ENCODE measurements at places on chromosomes 6 and 20.

DNA sequence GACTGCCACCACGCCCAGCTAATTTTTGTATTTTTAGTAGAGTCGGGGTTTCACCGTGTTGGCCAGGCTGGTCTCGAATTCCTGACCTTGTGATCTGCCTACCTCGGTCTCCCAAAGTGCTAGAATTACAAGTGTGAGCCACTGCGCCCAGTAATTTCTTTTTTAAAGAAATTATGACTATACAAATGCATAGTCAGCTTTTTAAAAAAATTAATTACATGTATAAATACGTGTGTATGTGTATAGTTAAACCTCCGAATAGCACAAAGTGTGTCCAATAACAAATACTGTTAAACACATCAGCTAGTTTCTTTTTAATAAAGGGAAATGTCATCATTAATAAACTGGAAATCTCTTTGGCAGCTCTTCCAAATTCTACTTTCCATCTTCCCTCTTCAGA, 135.5 kb upstream of the SALL4 start:
- no peak for DNase-seq

DNA sequence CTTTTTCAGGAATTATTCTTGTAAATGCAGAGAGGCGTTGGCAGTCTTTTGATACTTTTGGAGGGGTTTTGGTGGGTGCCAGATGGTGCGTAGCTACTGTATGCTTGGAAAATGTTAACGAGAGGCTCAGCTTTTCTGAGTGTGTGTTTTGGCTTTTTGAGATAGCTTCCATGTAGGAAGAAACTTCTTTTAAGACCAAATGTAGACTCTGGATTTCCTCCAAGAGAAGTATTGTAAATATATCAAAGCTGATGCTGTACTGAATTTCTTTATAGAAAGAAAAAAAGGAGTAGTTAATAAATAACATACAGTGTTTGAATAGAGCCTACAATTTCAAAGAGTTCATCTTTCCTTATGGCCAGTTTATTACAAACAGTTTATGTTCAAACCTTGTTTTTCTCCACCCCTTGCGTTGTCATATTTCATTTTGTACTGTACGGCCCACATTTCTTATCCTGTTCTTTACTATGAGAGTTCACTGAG, 16.7 kb downstream of the TIAM2 start:
- no peak for DNase-seq

- DNase-seq, result no peak
Observed at GRCh38 chr20:58710481-58711265, 18.1 kb downstream of the NPEPL1 start.

GRCh38 chr6:29956518-29956917, 14.2 kb downstream of the HLA-A start:
- DNase-seq, result no peak

DNA sequence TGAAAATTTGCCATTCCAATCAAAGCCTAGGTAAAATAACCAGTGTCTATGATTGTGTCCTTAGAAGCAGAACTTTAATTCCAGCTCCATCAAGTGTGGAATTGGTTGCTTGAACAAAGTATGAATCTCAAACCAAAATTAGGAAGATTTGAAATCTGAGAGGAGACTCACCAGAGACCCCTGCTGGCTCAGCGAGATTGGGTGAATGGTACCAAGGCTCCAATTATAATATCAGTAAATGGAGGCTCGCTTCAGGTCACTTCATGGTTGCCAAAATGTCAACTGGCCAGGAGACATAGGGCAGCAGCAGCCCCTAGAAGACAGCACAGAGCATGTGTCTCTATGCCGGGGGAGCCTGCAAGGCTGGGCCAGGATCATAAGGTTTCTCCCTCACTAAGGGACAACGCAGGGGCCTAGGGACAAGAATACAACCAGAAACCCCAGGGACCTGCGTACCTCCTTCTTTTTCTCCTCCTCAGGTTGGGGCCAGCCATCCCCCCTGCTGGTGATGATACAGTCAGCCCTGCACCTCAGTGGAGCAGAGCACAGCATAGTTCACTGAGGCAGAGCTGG, 14.0 kb downstream of the RBL1 start:
- DNase-seq, result peak; percentile 38

Data from T follicular helper cell (primary cell).